ENCODE measurements at places on chromosomes 7 and 10.
A peak's percentile ranks its signal among the peaks of the same experiment; 100 is the strongest.

- no peak for DNase-seq
These were observed 11.8 kb upstream of the MIOS start for GRCh38 chr7:7554649-7555575.

- DNase-seq: no peak
These were observed 120.5 kb upstream of the IMMP2L start for GRCh38 chr7:111682588-111683340.

DNA sequence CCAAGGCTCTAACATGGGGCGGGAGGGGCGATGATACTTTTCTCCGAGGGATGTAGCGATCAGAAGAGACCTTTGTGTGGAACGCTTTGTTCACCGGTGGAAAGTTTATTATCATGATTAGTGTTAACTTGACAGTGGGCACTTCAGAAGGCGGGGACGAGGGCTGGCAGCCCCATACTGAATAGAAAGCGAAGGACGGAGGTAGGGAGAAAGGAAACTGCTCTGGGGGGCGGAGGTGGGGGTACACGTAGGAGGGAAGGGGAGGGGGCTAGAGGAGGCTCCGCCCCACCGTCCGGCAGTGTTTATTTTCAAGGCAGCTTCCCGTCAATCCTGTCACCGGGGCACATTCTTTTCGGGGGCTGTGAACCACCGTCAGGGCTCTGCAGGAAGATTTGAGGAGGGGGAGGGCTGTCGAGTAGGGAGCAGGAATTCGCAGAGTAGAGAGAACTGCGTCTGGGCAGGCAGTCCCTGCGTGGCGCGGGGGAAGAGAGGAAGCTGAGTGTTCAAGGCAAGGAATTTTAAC, 9.4 kb upstream of the NKX2-3 start:
- DNase-seq: no peak

DNA sequence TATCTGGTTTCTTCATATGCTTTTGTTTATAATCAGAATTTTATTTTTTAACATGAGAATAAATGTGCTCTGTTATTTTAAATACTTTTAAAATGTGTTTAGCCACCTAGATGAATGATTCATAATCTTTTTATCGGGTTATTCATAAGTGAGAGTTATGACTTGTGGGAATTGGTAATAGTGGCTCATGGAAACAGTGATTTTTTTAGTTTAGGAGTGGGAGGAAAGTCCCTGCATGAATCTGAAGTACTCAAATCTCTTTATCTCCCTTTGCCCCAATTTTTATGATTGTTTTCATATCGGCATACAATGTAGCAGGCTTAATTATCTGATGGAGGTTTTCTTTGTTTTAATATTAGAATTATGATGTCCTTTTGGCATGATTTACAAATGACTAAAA, 42.9 kb downstream of the TAX1BP1 start:
- no peak for DNase-seq

DNA sequence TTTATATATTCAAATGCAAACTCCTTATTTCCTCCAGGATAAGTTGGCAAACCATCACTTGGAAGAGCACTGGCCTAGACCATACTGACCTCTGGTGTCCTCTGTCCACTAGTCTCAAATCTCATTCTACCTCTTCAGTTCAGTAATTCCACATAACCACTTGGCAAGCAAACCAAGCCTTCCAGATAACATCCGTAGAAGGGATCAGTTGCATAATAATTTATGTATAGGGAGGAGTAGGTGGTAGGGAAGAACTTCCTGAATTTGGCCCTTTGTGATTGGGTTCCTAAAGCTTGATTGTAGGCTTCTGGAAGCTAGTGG, 55.0 kb downstream of the WAC start:
- DNase-seq: no peak

- peak; percentile 92 for DNase-seq
These were observed 95.0 kb upstream of the AGBL3 start for GRCh38 chr7:134891262-134891695.

GRCh38 chr10:126638542-126638941, 32.0 kb downstream of the C10orf90 start:
- no peak for DNase-seq

- DNase-seq: no peak
These were observed 31.7 kb upstream of the CASD1 start for GRCh38 chr7:94477878-94478277.

DNA sequence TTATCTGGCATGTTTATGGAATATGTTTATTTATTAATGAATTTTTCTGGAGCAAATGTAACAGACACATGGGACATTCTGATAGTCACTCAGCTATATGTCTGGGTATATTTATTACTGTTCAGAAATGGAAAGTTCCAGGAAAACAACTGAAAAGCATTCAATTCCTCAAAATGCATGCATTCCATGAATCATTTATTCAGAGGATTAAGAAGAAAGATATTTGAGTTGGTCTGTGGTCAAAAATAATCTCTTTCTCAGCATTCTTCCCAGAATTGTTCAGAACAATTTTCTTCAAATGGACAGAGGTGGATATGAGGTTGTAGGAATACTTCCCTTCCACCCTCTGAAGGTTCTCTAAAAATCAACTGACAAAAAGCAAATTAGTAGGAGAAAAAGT, 97.6 kb upstream of the ITGB1 start:
- no peak for DNase-seq

- DNase-seq: no peak
These were observed 88.4 kb downstream of the POLR1F start for GRCh38 chr7:19620470-19620869.

DNA sequence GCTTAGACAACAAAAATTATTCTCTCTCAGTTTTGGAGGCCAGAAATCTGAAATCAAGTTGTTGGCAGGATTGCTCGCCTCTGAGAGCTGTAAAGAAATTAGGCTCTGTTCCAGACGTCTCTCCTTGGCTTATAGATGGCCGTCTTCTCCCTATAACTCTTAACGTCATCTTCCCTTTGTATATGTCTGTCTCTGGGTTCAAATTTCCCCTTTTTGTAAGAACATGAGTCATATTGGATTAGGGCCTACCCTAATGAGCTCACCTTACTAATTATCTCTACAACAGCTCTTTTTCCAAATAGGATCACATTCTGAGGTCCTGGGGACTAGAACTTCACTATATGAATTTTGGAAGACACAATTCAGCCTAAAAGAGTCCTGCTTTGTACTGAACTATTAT, 22.4 kb downstream of the GALNTL5 start:
- no peak for DNase-seq

DNA sequence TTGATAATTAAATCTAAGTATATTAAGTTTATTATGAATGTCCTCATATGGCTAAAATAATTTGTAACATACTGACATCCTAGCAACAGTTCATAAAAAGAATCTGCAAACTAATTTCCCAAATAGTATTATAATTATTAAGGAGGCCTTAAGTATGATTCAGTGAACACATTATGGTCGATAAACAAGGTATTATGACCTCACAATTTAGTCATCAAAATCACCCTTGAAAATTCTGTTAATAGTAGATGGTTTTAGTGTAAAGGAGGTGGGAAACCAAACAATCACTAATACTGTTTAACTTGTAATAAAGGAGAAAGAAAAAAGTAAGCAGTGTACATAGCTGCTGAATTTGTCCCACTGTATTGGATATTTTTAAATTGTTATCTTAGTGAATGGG, 2.1 kb downstream of the ETV1 start:
- DNase-seq: no peak

- DNase-seq: no peak
These were observed 21.0 kb upstream of the ASB15 start for GRCh38 chr7:123580406-123581161.

GRCh38 chr7:129501760-129502707, at the start of gene SMKR1:
Gene SMKR1 (plus strand): TSS chr7:129502531. CDS start chr7:129502825, 294 bp downstream.
- no peak for DNase-seq

DNA sequence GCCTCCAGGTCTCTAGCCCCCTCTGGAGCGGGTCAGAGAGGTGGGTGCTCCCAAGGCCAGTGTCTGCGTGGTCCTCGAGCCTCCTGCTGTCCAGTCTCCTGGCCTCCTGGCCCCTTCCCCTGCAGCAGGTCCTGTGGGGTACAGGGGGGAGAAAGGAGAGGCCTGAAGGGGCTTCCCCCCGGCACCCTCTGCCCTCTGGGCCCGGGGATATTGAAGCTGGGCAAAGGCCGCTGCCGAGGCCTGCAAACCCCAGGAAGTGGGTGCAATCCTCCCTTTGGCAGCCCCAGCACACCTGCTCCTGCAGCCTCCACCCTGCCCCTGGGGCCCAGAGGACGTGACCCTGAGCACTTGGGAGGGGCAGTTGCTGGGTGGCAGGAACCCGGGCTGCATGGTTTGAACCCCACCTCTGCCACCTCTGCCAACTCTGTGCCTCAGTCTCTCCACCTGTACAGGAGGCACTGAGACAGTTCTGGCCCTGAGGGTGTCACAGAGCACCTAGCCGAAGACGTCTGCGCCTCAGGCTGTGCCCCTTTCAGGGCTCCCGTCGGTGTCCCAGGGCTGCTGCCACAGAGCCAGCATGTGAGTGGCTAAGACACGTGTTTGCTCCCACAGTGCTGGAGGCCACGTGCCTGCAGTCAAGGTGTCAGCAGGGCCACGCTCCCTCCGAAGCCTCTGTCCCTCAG, 59.1 kb upstream of the INPP5A start:
- peak; percentile 27 for DNase-seq

GRCh38 chr10:130244031-130244927, 108.1 kb downstream of the GLRX3 start:
- DNase-seq: peak; percentile 69

DNA sequence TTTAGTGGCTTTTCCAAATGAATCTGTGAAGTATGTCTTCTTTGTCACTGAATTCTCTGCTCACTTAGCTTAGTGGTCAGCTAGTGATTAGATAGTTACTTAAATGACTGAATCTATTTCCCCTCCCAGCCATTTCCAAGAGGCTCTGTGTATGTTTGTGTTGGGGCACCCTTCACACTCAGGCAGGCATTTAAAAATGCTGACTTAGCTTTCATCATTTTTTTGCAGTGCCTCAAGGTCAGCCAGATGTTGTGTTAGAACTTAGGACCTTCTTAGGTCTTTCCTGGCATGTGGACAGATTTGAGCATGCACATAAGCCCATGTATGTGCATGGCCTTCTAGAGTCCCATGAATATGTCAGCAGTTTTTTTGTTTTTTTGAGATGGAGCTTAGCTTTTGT, 25.4 kb upstream of the HHEX start:
- DNase-seq: no peak

GRCh38 chr7:140446467-140446866, 32.8 kb downstream of the MKRN1 start:
- DNase-seq: no peak

GRCh38 chr10:101018118-101018599, 12.8 kb downstream of the PDZD7 start:
- no peak for DNase-seq

GRCh38 chr7:135653340-135654080, 8.8 kb upstream of the STMP1 start:
- DNase-seq: no peak

- DNase-seq: no peak
These were observed 72.8 kb upstream of the CACUL1 start for GRCh38 chr10:118827466-118828155.

GRCh38 chr10:75959209-75959608, 527.8 kb downstream of the LRMDA start:
- no peak for DNase-seq

GRCh38 chr10:12431151-12432101, 82.1 kb downstream of the CAMK1D start:
- DNase-seq: no peak

DNA sequence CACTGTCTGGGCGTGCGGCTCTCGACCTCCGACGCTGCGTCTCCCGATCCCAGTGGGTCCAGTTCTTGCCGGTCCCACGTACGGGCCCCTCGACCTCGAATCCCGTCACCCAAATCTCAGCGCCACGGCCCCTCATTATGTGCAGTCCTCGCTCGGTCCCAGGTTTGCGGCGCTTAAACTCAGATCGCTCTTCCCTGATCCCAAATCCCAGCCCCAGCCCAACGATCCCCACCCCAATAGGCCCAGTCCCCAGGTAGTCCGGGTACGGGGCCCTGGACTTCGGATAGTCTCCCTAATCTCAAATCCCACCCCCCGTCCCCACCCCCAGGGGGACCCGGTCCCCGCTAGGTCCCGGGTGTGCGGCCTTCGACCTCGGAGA, 666 bp downstream of the HNRNPF start:
- no peak for DNase-seq

DNA sequence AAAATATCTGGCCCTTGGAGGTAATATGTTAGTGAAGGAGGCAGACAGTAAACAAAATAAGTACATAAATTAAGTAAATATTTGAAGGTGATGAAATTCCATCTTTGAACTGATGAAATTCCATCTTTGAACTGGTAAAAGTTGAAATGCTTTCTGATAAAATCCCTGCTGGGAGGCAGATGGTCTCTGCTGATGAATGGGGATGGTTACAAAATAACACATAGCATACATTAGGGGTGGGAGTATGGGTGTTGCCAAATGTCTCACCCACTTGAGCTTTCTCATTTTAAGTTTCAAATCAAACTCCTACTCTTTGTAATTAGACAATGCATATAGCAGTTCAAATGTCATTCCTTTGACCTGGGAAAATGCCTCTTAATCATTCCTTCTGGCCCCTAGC, 77.5 kb upstream of the SORCS3 start:
- DNase-seq: no peak

GRCh38 chr7:47253650-47254080, 328.2 kb downstream of the TNS3 start:
- no peak for DNase-seq

- no peak for DNase-seq
These were observed 652.3 kb upstream of the ANKRD30A start for GRCh38 chr10:36473122-36473521.

GRCh38 chr10:76902949-76903348, 734.7 kb downstream of the KCNMA1 start:
- DNase-seq: no peak

GRCh38 chr7:100892364-100893317, 3.0 kb downstream of the ACHE start:
- no peak for DNase-seq

DNA sequence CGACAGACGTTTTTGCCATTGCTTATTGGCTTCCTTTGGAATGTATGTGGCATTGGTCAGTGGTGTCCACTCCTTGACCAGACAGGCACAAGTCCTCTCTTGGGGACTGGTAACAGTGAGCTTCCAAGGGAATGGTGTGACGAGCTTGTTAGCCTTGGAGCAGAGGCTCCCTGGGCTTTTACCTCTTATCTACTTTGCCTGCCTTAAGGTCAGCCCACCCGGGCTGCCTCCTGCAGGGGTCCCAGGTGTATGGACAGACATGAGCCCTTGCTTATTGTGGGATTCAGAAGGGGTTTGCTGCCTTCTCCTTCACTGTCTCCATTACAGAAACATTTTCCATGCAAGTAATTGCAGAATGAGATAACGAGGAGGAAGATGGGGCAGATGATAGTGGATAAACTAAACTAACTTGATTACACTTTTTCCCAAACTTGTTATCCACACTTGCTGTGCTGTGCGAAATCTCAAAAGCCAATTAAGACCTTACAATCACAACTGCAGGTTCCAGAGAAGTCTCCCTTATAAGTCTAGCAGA, 29.7 kb downstream of the PLPP4 start:
- DNase-seq: no peak

DNA sequence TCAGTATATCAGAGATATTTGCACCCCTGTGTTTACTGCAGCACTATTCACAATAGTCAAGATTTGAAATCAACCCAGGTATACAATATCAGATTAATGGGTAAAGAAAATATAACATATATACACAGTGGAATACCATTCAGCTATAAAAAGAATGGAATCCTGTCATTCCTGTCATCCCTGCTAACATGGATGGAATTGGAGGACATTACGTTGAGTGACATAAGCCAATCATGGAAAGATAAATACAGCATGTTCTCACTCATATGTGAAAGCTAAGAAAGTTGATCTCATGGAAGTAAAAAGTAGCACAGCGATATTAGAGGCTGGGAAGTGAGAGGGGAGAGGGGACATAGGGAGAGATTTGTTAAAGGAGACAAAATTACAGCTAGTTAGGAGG, 171.0 kb downstream of the ARL5B start:
- no peak for DNase-seq

- no peak for DNase-seq
These were observed 84.0 kb downstream of the C1GALT1 start for GRCh38 chr7:7266257-7266881.

Measured in cardiac septum (tissue), 1 donor.